ENCODE measurements at places on chromosomes 12 and 14.

GRCh38 chr12:111505601-111506036 is 93.5 kb downstream of the ATXN2 start:
- DNase-seq, result peak; percentile 67

DNA sequence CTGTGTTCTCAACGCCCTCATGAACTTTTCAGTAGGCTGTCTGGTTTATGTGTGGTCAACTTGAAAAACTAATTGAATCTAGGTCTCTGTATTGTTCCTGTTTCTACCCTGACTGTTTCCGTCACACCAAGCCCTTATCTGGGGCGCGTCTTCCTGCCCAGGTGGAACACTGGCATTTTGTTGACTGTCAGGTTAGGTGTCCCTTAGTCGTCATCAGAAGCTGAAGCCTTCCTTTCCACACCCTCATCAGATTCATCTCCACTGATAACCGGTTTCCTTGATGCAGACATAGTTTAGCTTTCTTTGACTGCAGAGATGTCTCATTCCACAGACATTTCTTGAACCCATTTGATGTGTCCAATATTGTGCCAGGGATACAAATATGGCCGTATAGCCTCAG is 96.5 kb downstream of the DUSP16 start:
- peak; percentile 79 for DNase-seq

DNA sequence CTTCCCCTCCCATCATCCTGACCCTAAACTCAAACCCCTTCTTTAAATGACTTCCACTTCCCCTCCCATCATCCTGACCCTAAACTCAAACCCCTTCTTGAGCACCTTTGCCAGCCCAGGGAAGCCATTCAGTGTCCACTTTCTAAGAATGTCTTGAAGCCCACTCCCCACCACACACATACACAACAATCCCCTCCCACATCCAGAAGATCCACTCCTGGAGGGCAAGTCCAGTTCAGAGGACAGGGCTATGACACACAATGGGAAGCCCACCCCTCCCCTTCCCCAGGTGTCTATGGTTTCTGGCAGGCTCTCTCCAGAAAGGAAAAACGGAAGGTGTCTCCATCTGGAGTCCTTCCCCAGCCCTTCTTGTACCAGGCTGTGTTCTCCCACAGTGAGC is 117.1 kb downstream of the KCNA5 start:
- DNase-seq, result no peak

DNA sequence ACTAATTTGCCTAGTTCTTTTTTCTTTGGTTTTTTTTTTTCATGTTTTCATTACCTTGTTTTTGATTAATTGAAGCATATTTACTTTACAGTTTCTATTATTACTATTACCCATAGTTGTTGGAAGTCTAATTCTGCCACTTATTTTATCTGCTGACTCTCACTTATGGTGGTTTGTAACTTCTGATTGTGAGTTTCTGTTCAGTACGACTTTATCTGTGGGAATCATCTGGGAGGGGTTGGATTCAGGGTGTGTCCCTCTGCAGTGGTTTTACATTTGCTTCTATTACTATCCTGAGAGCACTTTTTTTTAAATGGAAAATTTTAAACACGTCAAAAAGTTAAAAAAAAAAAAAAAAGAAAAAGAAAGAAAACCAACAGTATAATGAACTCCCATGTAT is 26.4 kb upstream of the SOS2 start:
- no peak for DNase-seq

DNA sequence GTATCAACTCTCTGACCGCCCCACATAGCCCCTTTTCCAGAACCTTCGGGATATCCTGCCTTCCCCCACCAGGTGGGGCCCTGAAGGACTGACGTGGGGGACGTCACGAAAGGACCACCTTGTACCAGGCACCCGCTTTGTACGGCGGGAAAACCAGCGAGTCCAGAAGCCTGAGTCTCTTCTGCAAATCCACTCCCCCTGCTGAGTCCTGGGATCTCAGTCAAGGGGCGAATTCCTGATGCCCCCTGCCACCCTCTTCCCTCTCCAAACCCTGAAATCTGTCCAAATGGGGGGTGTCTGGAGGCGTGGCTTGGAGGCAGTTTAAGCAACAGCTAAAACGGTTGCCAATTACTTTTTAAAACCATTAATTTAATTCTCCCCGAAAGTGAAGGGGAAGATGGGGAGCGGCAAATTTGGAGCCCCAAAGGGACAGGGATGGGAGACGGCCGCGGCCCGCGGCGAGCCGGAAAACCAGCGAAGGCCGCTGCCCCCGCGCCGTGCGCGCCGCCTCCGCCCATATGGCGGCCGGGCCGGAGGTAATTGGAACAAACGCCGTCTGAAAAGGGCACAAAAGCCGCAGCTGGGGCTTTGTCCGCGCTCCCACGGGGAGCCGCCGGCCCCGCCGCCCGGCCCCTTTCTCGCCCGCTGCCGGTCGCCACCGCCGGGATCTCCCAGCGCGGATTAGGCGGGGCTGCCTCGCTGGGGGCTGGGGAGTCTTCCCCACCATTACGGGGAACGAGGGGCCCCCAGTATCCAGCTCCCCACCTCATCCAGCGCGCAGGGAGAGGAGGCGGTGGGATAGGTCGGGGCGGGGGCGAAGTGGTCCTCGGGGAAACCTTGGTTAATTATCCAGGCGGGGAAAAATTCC is 6.6 kb downstream of the LHX5 start:
- no peak for DNase-seq

GRCh38 chr12:3047961-3048360 is 29.2 kb upstream of the TSPAN9 start:
- DNase-seq, result no peak

- DNase-seq, result no peak
Observed at GRCh38 chr14:34460841-34461240, 1.2 kb downstream of the SPTSSA start.

GRCh38 chr14:42508209-42508946 is 901.7 kb downstream of the LRFN5 start:
- no peak for DNase-seq

Data from activated CD4-positive, alpha-beta T cell treated with anti-CD3 and anti-CD28 coated beads, Interleukin-10, Interleukin-2, amounts not matched to agents 100 ng/mL and 50 ng/mL, durations not matched to agents 16 hours and 8 hours (primary cell).